ENCODE measurements at places on chromosomes 6 and 20. TPM values are rescaled to one million over a fixed set of nuclear protein-coding genes. Genes with fewer than 3 reads are reported as not detected.

Gene CCN5
- total RNA-seq = 0.20 TPM

Gene MARCKS
- 93.2 TPM for total RNA-seq

Gene MPC1
- 13.3 TPM for total RNA-seq

Gene NKAPL
- total RNA-seq = not detected

Gene SYTL3
- 8.3 TPM for total RNA-seq

Gene DEFB132
- not detected for total RNA-seq

Gene MCHR2
- not detected for total RNA-seq

DNA sequence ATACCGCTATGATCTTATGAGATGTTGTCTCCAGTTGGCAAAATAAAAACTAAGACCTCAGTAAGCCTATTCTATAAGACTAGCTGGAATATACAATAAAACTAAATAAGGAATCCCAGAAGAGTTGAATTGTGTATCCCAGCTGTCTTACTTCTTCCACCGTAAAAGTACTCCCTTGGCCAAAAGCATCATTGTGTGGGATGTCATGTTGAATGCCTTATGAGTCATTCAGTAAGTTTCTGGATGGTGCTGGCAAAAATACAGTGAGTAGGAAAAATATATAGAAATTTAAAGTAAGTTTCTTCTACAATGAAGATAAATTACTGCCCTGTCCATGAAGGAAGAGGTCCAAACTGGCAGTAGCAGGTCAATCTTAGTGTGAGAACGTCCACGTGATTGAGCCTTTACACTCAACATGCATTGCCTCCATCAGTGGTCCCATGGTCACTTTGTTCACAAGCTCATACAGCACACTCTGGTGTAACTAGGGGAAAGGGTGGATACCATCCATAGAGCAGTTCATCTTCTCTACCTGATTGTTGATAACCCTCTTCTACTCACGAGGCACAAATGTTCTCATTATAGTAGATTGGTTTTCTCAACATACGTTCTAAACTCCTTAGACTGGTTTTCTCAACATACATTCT lies 13.7 kb upstream of the ZNF318 start:
- DNase-seq = no peak

- DNase-seq = peak; percentile 24
Observed at GRCh38 chr6:137282254-137282653, 63.1 kb upstream of the IFNGR1 start.

GRCh38 chr20:63330084-63330760 lies 30.9 kb downstream of the CHRNA4 start:
- no peak for DNase-seq

DNA sequence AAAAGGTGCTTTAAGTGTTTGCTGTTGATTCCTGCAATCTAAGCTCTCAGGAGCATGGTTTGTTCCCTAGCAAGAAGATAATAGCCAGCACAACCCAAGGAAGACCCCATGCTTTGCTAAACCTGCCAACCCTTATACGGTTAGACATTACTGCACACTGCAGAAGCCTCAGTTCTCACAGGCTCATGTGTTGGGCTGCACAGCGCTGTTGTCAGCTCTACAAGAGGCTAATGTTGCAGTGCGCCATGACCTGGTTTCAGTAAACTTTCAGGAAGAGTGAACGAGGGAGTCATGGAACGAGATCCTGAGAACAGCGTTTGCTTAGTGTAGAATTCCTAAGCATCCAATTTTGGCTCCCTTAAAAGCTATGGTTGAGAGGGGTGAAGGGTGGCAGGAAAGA lies 218.5 kb downstream of the ARHGAP18 start:
- no peak for DNase-seq

- DNase-seq = no peak
Observed at GRCh38 chr6:17240803-17241500, 40.2 kb upstream of the RBM24 start.

DNA sequence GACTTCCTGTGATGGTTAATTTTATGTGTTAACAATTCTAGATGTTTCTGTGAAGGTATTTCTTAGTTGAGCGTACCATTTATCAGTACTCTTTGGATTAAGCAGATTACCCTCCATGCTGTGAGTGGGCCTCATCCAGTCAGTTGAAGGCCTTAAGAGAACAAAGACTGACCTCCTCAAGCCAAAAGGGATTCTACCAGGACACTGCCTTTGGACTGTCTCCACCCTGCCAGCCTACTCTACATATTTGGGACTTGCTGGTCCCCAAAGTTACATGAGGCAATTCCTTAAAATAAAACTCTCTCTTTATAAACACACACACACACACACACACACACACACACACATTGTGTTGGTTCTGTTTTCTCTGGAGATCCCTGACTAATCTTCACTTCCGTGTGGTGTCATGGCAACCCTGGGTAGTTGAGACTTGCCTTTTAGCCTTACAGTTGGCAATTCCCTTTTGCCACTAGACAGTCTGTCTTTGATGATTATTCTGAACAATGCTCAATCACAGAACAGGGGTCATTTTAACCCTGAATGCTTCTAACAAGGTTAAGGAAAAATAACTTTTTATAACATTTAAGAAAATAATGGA lies 32.2 kb downstream of the MRAP2 start:
- no peak for DNase-seq

DNA sequence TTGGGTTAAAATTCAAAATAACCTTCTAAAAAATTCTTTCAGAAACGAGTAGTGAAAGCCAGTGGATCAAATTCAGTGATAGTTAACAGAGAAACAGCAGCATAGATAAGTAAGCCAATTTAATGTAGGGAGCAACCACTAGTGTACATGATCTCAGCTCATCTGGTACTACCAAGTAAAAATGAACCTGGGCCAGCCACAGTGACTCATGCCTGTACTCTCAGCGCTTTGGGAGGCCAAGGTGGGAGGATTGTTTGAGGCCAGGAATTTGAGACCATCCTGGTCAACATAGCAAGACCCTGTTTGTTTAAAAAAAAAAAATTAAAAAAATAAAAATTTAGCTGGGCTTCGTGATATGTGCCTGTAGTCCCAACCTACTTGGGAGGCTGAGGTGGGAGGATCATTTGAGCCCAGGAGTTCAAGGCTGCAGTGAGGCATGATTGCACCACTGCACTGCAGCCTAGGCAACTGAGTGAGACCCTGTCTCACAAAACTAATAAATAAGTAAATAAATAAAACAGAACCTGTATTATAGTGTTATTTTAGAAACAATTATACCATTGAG lies 32.4 kb downstream of the CBFA2T2 start:
- DNase-seq = no peak

DNA sequence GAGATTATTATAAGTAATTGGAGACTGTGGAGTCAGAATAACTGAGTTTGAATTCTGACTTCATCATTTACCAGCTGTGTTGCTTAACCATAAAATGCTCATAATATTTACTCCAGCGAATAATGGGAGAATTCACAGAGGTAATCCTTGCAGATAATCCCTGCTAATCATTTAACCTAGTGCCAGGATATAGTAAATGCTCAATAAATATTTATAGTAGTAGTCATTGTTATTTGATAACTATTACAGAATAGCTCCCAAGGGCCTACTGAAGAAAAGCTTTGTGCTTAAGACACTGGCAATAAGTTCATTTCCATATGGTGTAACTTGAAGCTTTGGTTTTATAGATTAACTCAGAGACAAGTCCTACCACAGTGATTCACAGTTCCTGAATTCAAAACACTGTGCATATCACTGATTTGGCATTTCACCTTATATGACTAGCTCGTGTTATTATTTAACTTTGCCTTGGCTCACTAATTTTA lies 208.8 kb upstream of the PLCB4 start:
- DNase-seq = no peak

DNA sequence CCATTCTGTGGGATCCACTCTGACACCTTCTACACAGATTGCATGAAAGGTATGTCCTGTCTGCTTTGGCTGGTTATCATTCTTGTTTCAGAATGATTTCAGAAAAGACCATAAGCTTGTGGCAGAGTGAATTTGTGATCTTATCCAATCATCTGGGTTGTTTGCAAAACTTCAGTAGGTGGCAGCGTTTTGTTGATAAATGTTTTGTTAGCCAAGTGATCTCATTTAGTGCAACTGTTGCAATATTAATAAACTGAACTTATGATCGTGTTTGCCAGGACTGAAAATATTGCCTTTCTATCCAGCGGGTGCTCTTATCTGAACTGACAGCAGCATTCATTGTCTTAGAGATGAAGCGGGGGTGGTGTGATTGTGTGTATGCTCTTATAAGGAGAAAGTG lies 613.2 kb upstream of the NOX3 start:
- DNase-seq = no peak

DNA sequence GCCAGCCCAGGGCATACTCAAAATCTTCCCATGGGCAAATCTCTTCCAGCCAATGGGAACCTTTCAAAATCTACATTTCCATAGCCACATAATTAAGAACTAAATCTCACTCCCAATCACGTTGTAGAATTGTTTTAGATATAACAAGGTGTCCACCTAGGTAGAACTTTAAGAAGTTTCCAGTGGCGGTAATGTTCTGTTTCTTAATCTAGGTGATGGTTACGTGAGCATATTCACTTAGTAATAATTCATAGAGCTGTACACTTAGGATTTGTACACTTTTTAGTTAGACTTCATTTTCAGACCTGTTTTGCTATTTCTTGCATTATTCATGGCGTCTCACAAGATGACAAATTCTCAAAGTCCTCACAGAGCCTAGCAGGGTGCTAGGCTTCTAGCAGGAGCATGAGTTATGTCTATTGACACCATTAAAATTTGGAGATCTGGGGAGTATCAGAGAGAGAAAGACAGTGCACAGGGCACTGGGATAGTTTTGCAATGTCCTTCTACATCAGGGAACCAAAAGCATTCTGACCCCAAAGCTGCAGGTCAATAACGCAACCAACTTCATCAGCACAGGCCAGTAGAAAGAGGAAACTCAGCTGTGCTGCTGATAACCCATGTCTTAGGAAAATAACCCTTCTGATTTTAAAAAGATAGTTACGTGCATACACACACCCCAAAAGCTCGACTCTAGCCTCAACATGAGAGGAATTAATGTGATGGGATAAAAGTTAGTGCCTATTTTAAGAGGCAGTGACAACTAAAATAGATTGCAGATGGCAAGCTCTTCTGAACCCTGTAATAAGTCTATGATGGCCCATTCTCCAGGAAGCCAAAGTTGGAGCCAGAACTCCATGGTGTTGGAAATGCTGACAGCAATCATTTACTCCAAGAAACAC lies 518.1 kb upstream of the JARID2 start:
- no peak for DNase-seq

DNA sequence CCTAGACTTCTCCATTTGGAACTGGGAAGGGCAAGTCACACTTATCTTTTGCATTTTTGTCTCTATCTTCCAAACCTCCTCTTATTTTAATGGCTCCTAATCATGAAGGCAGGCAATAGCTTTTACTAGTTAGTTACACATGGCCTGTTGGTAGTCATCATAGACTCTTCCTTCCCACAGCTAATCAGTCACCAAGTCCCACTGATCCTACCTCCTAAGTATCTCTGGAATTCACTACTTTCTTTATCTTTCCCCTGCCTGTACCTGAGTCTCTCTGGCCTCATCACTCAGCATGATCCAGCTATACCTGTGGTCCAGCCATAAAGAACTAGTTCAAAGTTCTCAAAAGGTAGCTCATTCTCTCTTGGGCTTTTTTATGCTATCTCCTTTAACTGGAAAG lies 18.8 kb downstream of the TMX4 start:
- DNase-seq = no peak

DNA sequence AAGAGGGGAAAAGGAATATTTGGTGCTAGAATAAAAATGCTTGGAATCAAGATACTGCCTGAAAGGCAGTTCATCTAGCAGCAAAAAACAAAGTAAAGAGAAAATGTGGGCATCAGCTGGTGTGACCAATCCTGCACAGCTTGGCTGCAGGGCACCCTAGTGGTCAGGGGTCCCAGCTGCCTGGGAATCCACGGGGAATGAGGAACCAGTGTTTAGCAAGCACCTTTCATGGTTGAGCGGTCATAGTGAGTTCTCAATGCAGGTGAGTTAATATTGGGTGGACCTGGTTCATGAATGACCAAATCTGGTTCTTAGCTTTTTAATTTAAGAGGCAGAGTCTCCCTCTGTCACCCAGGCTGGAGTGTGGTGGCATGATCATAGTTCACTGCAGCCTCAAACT lies 53.3 kb downstream of the CAP2 start:
- no peak for DNase-seq

GRCh38 chr6:13004601-13005000 lies 288.0 kb downstream of the PHACTR1 start:
- DNase-seq = no peak

DNA sequence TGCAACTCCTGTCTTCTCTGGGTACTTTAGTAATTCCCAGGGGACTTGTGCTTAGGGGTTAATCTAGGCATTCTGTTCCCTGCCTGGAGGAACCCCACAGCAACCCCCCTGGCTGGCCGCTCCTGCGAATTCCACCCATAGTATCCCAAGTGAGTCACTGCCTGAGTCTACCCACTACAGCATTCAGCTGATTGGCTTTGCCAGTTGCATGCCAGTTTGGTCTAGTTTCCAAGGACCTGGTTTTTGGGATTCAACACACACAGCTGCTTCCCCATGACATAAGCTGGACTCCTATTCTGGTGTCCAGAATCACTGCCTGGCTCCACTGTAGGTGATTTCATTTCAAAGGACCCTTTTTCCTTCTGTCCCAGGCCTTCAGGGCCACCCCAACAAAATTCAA lies 40.3 kb downstream of the PLCG1 start:
- peak; percentile 58 for DNase-seq

- DNase-seq = peak; percentile 67
Observed at GRCh38 chr6:11212664-11213063, 19.8 kb downstream of the NEDD9 start.

DNA sequence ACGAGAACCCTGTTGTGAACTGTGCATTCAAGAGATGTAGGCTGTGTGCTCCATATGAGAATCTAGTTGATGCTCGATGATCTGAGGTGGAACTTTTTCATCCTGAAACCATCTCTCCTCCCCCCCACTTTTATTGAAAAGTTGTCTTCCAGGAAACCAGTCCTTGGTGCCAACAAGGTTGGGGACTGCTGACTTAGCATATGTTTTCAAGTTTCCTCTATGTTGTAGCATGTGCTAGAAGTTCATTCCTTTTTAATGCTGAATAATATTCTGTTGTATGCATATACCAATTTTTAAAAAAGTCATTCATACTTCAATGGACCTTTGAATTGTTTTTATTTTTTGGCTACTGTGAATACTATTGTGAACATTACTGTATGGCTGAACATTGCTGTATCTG lies 27.2 kb downstream of the CARMIL1 start:
- DNase-seq = no peak

- DNase-seq = no peak
Observed at GRCh38 chr20:9375221-9375681, 139.1 kb upstream of the LAMP5 start.

- DNase-seq = no peak
Observed at GRCh38 chr6:128179876-128180438, 279.1 kb upstream of the THEMIS start.

GRCh38 chr20:47127999-47128398 lies 228.5 kb downstream of the ZMYND8 start:
- DNase-seq = no peak

- no peak for DNase-seq
Observed at GRCh38 chr6:83193747-83194566, 800 bp downstream of the RWDD2A start.

- DNase-seq = no peak
Observed at GRCh38 chr6:46130666-46131065, 877 bp downstream of the ENPP4 start.
